Hindlimb muscle (tissue), 1 donor: ENCODE measurements at places on chromosomes 6 and 20.

GRCh38 chr6:159728531-159728964, 1.2 kb downstream of the WTAP start:
- no peak for DNase-seq

GRCh38 chr6:164792666-164793065, 516.7 kb downstream of the C6orf118 start:
- no peak for DNase-seq

DNA sequence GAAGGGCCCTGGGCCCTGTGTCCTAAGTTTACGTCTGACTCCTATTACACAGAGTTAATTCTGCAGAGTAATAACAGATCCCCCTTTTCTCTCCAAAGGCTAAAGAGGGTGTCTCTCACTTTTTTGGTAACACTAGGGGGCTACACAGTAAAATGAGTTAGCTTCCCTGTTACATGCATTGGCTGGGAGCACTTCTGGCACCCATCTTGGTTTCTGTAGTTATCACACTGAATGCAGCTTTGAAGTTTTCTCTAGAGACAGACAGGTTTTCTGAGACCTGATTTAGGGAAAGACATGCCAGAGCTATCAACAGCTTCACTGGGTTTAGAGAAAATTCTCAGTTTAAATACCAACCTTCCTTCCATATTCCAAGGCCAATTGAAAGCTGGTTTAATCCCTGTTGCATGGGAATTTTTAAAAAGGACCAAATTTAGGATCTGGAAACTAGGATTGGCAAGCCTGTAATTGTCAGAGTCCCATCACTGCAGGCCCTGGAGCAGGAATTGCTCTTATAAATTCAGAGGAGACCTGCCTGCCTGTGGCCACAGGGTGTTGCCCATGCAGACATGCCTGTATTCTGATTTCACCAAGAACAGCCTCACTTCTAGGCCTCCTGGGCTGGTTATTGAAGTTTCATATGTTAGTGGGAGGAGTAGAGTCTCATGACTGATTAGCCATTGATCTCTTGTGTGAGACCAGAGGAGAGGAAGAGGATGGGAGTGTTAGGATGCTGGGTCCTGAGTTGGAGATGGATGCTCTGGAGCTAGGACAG, 29.4 kb downstream of the RNF8 start:
- no peak for DNase-seq

- DNase-seq, result no peak
Measured at GRCh38 chr6:35203680-35204079, 10.1 kb upstream of the SCUBE3 start.

DNA sequence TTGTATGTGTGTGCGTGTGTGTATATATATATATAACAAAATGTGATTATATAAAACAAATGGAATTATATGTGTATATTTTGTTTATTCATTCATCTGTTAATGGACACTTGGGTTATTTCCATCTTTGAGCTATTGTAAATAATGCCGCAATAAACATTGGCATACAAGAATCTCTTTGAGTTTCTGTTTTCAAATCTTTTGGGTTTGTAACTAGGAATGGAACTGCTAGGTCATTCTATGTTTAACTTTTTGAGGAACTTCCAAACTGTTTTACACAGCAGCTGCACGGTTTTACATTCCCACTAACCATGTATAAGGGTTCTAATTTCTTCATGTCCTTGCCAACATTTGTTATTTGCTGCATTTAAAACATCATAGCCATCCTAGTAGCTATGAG, 39.9 kb upstream of the TGM2 start:
- no peak for DNase-seq

DNA sequence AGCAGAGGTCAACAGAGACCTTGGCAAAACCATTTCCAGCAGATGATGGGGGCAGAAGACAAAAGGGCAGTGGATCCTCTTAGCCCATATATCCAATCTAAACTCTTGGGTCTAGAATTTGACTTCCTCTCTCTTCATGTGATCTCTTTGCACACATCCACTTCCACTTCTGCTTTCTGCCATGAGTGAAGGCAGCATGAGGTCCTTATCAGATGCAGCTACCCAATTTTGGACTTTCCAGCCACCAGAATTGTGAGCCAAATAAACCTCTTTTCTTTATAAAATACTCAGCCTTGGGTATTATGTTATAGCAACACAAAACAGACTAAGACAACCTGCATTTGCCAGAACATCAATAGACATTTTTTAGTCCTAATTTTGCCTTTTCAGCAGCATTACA, 191.6 kb downstream of the ADAT2 start:
- DNase-seq, result no peak

- no peak for DNase-seq
Measured at GRCh38 chr6:54428431-54428830, 120.2 kb downstream of the TINAG start.

- DNase-seq, result no peak
Measured at GRCh38 chr6:108580646-108581045, 19.9 kb downstream of the FOXO3 start.

DNA sequence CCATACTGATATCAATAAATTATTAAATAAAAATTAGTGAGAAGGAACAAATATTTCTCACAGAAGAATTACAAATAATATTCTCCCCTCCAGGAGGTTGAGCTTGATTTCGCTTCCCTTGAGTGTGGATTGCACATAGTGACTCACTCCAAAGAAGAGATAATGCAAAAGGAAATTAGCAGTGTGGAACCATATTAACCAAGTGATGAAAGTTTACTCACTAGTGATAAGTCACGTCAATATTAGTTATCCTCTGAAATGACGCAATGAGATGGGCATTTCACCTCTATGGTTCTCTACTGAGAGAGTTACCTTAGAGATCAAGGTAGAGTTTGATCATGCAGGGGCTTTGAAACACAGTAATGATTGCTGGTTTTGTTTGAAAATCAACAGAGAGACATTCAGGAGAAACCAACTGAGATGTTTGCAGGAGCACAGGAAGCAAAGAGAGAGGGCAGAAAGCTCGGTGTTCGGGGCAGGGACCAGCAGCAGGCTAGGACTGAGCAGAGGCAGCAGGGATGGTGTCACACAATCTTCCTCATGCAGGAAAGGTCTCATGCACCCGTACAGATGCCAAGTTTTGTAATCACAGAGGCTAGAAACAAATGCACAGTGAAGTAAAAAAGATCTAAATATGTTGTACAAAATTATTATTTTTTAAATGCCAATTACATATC, 634.5 kb downstream of the QKI start:
- no peak for DNase-seq

GRCh38 chr6:4726645-4727044, 49.6 kb upstream of the CDYL start:
- no peak for DNase-seq

GRCh38 chr20:272718-273117, 15.2 kb downstream of the DEFB132 start:
- no peak for DNase-seq

- no peak for DNase-seq
Measured at GRCh38 chr20:48308882-48309281, 518.9 kb downstream of the PREX1 start.

- DNase-seq, result no peak
Measured at GRCh38 chr6:41909727-41910126, 11.2 kb downstream of the MED20 start.

GRCh38 chr20:47293631-47294030, 62.9 kb downstream of the ZMYND8 start:
- DNase-seq, result no peak

- no peak for DNase-seq
Measured at GRCh38 chr20:22617160-22617559, 32.8 kb upstream of the FOXA2 start.

DNA sequence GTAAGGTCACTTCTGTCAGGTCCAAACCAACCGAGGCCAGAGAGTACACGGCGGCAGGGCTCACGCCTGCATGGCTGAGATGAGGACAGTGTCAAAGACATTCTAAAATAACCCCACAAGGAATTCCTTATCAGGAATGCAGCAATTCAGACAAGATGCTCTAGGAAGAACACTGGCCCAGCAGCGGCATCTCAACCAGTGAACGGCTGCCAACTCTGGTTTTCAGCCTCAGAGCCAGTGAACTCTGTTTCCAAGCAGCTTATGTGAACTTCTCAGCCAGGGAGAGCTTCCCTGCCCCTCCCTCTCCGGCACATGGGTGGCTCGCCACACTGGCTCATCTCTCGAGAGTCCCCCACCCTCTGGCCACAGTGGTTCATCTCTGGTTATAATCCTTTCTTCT, 36.9 kb downstream of the KCNQ2 start:
- no peak for DNase-seq

DNA sequence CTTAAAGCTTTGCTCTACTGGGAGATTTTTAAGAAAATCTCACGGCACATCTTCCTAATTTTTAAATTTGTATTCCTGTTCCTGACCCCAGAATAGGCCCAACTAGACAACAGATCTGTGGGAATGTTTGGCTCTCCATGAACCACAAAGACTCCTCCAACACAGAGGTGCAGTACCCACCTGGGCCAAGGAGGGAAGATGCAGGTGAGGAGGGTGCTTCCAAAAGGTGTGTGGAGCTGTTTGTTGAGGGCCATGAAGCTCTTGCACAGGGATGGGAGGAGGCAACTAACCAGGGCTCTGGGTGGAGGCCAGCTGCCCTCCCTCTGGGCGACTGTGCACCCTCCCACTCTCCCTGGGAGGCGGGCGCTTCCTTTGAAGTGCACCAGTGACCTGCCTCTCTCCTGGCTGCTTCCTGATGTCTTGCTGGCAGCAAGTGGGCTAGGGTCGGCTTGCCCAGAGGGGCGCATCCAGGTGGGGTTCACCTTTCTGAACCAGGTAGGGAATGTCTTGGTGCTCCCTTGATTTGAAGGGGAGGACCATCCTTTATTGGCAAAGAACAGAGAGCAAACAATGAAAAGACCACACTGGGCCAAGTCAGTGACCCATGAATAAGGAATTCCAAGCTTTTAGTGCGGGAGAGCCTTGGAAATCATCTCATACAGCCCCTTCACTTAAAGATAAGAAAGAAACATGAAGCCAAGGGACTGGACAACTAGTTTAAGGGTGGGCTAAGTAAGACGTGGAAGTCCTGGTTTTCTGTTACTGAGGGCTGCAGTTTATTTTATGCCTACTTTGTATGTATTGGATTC, 76.0 kb downstream of the ANKRD6 start:
- DNase-seq, result no peak

- DNase-seq, result no peak
Measured at GRCh38 chr6:158164579-158165170, 3.4 kb downstream of the SERAC1 start.

GRCh38 chr6:9634776-9635175, 780.1 kb downstream of the TFAP2A start:
- no peak for DNase-seq

DNA sequence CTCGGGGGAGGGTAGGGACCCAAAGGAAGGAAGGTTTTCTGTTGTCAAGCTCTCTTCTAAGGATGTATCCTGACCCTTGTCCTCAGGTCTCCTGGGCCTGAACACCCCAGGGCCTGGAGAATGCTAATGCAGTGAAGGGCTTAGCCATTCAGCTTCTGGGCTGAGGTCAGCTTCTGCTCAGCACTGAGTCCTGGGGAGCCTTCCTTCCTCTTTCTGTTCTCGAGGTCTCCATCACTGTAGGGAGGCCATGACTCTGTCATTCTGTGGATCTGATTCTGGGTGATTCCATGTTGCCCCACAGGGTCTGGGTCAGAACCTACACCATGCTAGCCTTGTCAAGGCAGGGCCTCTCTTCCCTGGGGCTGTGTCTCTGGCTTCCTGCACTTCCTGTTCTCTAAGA, 712.7 kb downstream of the DHX35 start:
- DNase-seq, result no peak

DNA sequence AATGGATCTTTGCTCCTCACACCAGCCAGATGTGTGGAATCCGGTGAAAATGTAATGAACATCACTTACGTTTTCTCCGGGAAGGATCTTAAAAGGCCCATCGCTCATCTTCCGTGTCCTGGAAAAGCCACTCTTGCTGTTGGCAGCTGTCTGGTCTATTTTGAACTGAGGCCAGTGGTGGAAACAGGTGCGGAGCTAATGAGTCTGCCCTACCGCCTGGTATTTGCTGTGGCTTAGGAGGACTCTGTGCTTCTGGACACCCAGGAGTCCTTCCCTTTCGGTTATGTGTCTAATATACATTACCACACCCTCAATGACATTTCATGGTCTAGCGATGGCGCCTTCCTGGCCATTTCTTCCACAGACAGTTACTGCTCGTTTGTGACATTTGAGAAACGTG, 264.2 kb upstream of the PREP start:
- DNase-seq, result no peak

DNA sequence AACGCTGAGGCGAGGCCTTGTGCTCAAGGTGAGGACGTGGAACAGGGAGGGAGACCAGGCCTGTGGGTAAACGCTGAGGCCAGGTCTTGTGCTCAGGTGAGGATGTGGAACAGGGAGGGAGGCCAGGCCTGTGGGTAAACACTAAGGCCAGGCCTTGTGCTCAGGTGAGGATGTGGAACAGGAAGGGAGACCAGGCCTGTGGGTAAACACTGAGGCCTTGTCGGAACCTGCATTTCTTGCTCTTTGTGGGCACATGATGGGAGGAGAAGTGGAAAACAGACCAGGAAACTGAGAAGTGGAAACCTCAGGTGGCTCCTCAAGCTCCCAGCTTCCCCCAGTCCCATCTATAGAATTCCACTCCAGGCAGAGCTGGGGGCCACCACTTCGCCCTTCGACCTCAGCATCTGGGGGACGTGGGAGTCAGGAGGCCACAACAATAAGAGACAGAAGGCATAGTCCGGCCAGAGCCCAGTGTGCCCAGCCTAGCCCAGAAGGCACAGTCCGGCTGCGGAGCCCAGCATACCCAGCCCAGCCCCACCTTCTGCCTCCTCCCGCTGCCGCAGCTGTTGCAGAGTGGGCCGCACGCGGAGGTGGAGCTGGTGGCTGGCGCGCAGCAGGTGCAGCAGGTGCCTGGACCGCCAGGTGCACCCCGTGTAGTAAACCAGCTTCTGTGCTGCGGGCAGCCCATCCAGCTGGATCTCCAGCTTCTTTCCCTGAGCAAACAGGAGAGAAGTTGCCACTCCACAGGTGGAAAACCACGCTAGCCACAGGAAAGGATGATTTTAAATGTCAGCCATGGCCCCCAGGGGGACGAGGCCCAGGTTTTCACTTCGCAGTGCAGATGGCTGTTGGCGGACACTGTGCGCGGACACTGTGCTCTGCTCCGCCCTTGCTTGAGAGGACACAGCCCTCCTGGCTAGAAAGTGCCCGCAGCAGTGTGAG, 17.5 kb downstream of the FRMD1 start:
- no peak for DNase-seq

GRCh38 chr6:72916298-72916697, 294.4 kb downstream of the KCNQ5 start:
- DNase-seq, result no peak

GRCh38 chr20:32057656-32058184, 5.7 kb downstream of the HCK start:
- DNase-seq, result no peak

DNA sequence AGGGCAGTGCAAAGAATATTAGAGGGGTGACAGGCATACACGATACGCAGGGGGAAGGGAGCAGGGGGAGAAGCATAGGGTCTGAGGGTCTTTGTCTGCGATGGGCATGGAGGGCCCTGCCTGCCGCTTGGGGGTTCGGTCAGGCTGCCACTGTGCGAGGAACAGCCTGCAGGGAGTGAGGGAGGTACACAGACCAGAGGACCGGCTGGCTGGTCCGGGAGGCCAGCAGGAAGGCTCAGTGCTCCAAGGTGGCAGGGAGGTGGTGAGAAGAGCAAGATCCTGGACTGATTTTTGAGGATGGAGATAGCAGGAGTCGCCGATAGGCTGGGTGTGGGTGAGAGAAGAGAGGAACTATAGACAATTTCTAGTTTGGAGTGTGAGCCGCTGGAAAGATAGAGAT, 338.4 kb downstream of the ZFAND3 start:
- DNase-seq, result no peak

- no peak for DNase-seq
Measured at GRCh38 chr6:160419488-160419887, 71.3 kb downstream of the SLC22A3 start.

GRCh38 chr6:43645613-43645964, 753 bp downstream of the RSPH9 start:
- DNase-seq, result no peak

- no peak for DNase-seq
Measured at GRCh38 chr20:56460459-56460858, 8.0 kb upstream of the RTF2 start.
